D721Med (cell line): ENCODE measurements at places on chromosomes 5 and 9.

DNA sequence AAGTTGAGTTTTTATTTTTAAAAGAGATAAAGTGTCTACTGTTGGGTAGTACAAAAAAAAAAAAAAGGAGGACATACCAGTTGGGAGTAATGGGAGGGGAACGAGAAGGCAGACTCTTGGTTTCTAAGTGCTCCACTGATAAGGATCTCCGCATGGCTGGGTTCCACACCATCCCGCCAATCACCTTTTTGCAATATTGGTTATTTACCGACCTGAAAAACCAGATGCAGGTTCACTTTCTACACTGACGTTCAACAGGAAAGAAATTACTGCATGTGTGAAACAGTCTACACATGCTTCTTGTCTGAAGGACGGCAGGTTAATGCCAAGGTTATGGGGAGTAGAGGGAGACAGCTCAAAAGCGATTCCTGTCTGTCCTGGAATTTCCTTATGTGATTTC is 75.5 kb downstream of the PTPN3 start:
- no peak for DNase-seq

GRCh38 chr9:129121483-129121882 is 10.3 kb downstream of the PTPA start:
- DNase-seq = no peak

DNA sequence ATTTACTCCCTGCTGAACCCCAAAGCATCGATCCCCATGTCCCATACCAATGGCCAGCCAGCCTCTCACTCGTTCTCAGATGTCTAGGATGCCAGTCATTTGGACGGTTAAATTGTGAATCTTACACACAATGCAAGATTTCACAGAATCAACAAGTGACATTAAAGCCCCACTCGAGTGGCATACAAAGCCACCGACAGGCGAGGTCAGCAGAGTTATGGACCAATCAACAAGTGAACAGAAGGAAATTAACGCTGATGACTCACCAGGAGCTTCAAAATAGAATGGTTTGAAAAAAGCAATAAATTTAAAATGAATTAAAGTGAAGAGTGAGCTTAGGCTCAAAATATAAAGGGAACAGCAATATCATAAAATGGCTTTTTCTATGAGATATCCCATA is 8.2 kb upstream of the RUFY1 start:
- DNase-seq = no peak

DNA sequence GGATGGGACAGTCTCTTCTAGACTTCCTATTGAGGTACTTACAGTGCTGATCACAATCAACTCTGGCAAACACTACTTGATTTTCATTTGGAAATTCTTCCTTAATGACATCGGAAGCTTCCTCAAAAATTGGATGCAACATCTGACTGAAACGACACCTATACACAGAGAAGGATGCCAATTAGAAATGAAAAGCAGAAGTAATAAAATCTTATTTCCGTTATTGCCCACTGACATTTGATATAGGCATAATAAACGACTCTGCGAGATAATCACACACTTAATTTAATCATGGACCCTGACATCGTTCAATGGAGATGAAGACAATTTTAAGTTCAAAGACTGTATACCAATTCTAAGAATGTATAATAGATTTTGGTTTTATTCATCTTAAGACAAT is 46.4 kb downstream of the ERP44 start:
- no peak for DNase-seq

DNA sequence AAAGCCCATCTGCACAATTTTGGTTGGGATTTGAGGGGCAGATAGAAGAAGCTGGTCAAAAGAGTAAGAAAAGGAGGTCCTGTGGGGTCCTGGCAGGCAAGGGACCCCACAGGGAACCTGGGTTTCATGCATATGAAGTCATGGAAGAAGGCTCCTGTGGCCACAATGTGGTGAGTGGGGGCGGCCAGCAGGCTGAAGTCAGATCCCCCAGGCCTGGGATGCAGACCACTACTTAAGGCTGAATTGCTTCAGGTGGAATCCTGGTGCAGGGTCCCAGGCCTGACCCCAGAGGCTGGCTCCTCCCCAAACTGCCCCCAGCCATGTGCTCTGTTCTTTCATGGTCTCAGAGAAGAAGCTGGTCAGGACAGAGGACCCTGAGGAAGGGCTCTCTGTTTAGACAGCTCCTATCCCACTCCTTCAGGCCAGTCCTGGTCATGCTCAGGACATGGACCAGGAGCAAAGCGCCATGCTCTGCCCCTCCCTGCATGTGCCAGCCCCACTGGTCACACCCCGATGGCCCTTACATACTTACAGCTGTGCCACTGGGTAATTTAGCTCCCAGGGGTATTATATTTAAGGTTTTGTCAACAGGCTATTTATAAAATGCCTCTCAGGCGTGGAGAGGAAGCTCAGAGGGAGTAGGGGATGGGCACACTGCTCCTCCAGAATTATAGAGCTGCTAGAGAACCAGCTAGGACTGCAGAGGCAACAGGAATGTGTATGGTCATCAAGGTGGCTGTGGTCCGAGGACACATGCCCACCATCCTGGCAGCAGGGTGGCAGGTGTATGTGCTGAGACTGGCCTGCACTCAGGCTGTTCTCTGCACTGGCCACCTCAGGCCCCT is 33.4 kb downstream of the C5orf15 start:
- DNase-seq = no peak

- DNase-seq = no peak
These were observed 38.8 kb downstream of the LPCAT1 start for GRCh38 chr5:1484730-1485578.

DNA sequence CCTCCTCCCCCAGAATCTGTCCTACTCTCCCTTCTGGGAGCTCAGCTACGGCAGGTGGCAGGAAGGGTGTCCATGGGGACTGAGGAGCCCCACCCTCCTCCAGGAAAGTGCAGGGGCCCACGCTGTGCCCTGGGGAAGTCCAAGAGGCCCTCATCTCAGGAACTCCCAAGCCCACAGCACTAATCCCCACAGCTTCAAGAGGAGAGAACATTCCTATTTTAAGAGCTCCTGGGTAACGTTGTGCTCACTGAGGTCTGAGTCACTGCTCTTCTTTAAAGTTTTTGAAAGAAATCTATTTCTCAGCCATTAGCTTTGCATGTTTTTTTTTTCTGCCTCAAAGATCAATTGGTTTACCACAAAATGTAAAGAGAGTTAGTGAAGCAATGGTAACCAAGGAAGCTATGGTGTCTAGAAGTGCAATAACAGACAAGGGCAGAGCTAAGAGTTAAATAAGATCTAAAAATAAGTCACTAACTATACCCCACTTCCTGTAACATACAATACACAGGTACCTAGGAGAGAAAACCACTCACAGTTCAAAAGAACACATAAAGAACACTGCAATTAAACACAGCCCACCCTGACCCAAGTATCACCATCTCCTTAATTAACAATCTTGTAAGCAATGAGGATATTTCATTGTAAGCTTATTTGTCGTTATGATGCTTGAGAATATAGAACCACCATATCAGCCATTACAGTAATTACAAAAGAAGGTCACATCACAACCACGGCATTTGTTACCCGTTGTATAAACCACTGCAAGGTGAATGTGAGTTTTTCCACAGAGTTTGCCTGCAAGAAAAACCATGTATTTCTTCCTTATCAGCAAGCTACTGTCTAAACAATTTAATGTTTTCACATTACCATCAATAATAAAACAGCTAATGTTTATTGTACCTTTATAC is 382.3 kb upstream of the SLC30A5 start:
- DNase-seq = no peak

- DNase-seq = no peak
These were observed 51.7 kb upstream of the LRRTM2 start for GRCh38 chr5:138926688-138927448.

DNA sequence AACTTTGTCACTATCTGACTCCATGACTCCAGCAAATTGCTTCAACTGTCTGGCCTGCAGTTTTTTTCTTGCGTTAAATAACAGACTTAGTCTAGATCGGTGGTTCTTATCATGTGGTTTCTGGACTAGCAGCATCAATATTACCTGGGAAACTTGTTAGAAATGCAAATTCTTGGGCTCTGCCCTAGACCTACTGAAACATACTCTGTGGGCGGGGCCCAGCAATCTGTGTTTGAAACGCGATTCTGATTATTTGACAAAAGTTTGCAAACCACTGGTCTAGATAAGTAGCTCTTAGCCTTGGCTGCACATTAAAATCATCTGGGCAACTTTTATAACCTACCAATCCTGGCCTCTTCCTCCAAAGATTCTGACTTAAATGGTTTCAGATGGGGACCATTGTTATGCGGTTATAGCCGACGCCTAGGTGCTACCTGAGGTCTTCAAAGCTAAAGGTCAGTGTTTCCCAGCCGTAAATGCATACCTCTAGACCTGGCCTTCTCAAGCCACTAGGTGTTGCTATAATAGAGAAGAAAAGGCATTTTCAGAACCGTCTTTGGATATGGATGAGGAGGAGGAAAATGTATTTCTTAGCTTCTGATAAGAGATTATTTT is 74.0 kb downstream of the C9orf85 start:
- DNase-seq = no peak

DNA sequence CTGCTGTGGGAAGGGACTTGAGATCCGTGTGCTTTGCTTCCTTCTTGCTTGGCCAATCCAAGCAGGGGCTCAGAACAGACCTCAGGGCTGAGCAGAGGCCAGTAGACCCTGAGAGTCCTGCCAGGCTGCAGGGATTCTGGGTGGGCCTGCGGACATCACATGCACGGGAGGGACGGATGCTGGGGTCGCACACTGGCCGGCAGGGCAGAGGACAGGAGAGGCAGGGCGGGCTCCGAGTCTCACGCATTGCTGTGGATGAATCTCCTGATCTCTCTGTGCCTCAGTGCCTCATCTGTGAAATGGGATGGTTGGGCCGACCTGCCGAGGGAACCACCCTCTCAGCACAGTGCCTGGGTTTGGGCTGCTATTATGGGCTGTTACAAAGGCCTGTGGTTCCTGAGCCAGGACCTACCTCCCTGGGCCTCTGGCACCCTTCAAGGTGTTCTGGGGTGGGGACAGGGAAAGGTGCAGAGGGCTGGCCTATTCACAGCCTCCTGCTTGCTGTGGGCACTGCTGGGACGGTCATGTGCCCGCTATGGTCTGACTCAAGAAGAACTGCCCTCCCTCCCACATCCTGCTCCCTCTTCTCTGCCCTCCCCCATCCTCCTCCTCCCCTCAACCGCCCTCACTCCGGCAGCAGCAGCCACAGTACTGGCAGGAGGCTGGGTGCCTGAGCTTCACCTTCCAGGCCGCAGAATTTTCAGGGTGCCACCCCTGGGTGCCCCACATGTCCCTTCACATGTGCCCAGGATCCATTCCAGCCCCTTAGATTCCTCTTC is 43.3 kb downstream of the NCS1 start:
- DNase-seq = no peak

GRCh38 chr5:132747616-132748440 is 602 bp downstream of the CCNI2 start:
- DNase-seq = no peak

- DNase-seq = no peak
These were observed 22.0 kb downstream of the RAPGEF1 start for GRCh38 chr9:131717719-131718460.

DNA sequence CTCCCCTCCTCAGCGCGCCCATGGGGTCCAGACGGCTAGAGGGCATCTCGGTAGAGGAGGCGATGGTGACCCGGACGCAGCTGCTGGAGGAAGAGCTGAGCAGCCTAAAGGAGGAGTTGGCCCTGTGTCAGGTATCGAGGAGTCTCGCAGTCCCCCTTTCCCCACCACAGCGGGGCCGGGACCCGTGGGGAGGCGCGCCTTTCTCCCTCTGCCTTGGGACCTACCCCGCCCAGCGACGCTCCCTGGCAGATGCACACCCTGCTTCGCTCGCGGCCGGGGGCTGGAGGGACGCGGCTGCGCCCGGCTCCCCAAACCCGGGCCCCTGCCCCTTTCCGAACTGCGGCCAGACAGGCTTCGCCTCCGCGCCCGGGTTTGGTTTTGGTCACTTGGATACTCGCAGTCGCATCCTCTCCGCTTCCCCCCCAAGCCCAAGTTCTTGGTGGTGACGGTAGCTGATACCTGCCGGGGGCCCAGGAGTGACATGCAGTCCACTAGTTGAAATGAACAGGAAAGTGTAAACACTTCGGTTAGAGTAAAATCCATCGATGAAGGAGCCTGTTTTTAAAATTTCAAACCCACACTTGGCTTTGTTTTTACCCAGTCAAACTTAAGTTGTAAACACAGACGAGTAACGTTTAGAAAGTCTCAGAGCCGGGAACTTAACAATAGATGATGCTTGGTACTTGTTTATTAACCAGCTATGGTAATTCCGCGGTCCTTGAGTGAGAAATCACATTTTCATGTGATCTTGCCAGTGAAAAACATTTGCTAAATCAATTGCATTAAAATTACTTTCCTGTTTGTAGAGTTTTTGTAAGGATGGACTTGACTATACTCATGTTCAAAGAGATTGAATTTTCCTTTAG is 688 bp downstream of the CNTLN start:
- DNase-seq = no peak

DNA sequence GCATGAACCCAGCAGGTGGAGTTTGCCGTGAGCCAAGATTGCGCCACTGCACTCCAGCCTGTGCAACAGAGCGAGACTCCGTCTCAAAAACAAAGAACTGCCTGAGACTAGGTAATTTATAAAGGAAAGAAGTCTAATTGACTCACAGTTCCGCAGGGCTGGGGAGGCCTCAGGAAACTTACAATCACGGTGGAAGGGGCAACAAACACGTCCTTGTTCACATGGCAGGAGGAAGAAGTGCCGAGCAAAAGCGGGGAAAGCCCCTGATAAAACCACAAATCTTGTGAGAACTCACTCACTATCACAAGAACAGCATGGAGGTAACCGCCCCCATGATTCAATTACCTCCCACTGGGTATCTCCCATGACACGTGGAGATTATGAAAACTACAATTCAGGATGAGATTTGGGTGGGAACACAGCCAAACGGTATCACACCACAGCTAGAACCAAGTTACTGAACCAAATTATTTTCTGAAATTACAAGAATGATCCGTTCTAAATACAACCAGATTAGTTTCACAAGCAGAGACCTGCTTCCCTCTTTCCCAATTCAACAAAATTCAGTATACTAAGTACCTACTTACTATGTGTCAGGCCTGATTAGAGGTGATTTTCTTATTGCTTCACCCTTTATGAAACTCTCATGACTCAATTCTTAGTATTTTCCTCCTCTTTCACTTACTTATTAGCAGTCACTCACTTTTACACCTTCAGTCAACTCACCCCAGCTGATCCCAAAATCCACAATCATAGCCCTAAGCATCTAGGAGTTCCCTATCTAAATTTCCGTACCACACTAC is 8.4 kb downstream of the UBTD2 start:
- DNase-seq = no peak

GRCh38 chr9:37966412-37967013 is 62.6 kb upstream of the SLC25A51 start:
- no peak for DNase-seq

- DNase-seq = no peak
These were observed 17.5 kb upstream of the NDUFB6 start for GRCh38 chr9:32590476-32590875.

DNA sequence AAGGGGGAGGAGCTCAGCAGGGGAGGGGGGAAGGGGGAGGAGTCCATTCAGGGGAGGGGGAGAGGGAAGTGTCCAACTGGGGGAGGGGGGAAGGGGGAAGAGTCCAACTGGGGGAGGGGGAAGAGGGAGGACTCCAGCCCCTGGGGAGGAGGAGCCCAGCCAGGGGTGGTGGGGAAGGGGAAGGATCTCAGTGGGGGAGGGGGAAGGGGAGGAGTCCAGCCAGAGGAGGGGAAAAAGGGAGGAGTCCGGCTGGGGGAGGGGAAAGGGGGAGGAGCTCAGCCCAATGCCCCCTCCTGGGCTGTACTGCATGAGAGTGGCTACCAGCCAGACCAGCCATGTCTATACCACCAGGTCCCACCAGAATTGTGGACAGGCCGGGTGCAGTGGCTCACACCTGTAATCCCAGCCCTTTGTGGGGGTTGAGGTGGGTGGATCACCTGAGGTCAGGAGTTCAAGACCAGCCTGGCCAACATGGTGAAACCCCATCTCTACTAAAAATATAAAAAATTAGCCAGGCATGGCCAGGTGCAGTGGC is 30.6 kb upstream of the ADAMTS2 start:
- DNase-seq = no peak
